ENCODE measurements at places on chromosomes 16 and 17.

DNA sequence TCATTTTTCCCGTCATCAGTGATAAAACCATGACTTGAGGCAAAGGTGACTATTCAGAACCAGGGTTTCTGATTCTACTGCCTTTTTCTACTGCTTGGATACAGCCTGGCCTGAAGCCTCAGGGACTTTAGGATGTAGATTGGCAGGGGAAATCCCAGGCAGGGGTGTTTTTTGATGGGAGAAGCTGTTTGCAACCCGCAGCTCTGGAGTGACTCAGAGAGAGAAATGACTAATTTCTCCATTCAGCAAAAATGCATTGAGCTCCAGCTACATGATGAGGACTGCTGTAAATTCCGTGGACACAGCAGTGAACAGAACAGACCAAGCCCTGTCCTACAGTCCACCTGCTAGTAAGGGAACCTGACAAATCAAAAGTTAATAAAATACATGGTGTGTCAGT lies 560.6 kb downstream of the CDH13 start:
- H3K27ac ChIP-seq = no peak overlapping the region
- no peak overlapping the region for H3K4me3 ChIP-seq
- no peaks in the 10 kb centered on the region for H3K4me1 ChIP-seq
- H3K27me3 ChIP-seq = no peaks in the 10 kb centered on the region

DNA sequence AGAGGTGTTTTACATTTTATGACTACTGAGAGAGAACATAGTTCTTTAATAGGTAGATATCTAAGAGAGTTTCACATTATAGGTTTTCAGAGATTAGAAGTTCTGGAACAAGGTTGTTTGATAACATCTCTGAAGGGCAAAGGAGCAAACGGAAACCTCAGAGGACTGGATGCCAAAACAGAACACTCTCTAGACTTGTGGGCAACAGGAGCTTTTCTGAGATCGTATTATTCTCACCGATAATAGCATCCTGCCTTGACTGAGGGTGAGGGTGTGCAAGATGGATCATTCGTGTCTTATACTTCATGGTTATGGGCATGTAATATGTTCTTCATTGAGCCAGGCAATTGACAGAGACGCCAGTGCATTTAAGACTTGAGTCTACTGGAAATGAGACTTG lies 234.8 kb downstream of the IRX3 start:
- H3K4me3 ChIP-seq = no peak overlapping the region
- H3K4me1 ChIP-seq = no peaks in the 10 kb centered on the region
- no peaks in the 10 kb centered on the region for H3K27me3 ChIP-seq
- DNase-seq = no peak

GRCh38 chr16:71536752-71537499 lies 10.7 kb downstream of the CHST4 start:
- peaks cover 10% of the 10 kb centered on the region for H3K4me1 ChIP-seq
- H3K36me3 ChIP-seq = no peaks in the 10 kb centered on the region
- peaks cover 4% of the 10 kb centered on the region for H3K27me3 ChIP-seq
- no peak overlapping the region for H3K4me3 ChIP-seq

DNA sequence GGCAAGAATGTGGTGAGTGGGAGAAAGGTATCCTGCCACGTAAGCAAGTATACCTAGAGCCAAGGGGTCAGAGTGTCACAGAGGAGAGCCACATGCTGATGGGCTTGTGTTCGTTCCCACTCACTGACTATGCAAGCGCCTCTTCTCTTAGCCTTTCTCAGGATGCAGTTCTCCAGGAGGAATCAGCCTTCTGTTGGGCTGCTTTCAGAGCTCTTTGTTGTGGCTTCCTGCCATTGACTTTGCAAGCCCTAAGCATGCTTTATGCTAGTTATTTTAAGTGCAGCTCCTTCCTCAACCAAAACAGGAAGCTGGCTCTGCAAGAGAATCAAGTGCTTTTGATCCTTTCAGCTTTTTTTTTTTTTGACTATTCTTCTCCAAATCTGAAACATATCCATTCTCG lies 66.6 kb downstream of the SIAH1 start:
- H3K4me3 ChIP-seq = peak overlapping the region; percentile 35
- no peak for DNase-seq
- H3K27me3 ChIP-seq = no peaks in the 10 kb centered on the region
- peaks cover 23% of the 10 kb centered on the region for H3K4me1 ChIP-seq
- peaks cover 41% of the 10 kb centered on the region for H3K36me3 ChIP-seq
- H3K27ac ChIP-seq = no peak overlapping the region

DNA sequence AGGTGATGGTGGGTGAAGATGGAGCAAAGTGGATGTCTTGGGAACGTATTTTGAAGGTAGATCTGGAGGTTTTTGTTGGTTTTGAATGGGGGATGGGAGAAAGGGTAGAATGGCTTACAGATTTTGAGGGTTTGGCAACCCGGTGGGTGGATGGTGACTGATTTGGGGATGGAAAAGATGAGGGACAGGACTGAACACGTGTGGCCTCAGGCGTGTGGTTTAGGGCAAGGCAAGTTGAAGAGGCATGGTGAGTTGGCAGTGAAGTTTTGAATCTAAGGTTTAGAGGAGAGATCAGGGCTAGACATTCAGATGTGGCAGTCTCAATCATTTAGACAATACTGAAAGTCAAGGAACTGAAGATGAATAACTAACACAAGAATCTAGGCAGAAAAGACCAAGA lies 5.0 kb upstream of the DCTPP1 start:
- peaks cover 13% of the 10 kb centered on the region for H3K4me1 ChIP-seq
- H3K36me3 ChIP-seq = no peaks in the 10 kb centered on the region
- no peak overlapping the region for H3K27ac ChIP-seq
- DNase-seq = no peak
- no peak overlapping the region for H3K4me3 ChIP-seq

DNA sequence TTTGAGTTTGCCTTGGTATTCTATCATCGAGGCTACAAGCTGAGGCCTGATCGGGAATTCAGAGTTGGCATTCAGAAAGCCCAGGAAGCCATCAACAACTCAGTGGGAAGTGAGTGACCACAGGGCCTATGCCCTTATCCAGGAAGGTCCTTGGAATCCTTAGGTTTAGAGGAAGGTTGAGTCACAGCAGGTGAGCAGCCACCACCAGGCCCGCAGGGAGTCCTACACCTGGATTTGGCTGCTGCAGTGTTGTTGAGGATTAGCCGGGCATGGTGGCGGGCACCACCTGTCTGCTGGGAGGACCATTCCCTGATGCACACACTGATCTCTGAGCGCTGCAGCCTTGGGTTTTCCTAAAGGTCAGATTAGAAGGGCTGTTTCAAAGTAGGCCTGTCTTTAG lies 5.2 kb downstream of the ODAD4 start:
- no peaks in the 10 kb centered on the region for H3K27me3 ChIP-seq
- peaks cover under 1% of the 10 kb centered on the region for H3K36me3 ChIP-seq
- H3K4me1 ChIP-seq = peaks cover 9% of the 10 kb centered on the region
- no peak overlapping the region for H3K27ac ChIP-seq

- H3K4me1 ChIP-seq = peaks cover 21% of the 10 kb centered on the region
- H3K36me3 ChIP-seq = no peaks in the 10 kb centered on the region
- no peak for DNase-seq
- peaks cover 4% of the 10 kb centered on the region for H3K27me3 ChIP-seq
- no peak overlapping the region for H3K27ac ChIP-seq
- H3K4me3 ChIP-seq = no peak overlapping the region
Measured at GRCh38 chr17:67248291-67248690, 3.3 kb upstream of the HELZ start.

GRCh38 chr17:3558603-3559269 lies 1.1 kb upstream of the TRPV3 start:
- H3K4me3 ChIP-seq = peak overlapping the region; percentile 61
- H3K27ac ChIP-seq = peak overlapping the region; percentile 88
- H3K4me1 ChIP-seq = peaks cover 49% of the 10 kb centered on the region
- peaks cover 6% of the 10 kb centered on the region for H3K27me3 ChIP-seq
- H3K36me3 ChIP-seq = no peaks in the 10 kb centered on the region

DNA sequence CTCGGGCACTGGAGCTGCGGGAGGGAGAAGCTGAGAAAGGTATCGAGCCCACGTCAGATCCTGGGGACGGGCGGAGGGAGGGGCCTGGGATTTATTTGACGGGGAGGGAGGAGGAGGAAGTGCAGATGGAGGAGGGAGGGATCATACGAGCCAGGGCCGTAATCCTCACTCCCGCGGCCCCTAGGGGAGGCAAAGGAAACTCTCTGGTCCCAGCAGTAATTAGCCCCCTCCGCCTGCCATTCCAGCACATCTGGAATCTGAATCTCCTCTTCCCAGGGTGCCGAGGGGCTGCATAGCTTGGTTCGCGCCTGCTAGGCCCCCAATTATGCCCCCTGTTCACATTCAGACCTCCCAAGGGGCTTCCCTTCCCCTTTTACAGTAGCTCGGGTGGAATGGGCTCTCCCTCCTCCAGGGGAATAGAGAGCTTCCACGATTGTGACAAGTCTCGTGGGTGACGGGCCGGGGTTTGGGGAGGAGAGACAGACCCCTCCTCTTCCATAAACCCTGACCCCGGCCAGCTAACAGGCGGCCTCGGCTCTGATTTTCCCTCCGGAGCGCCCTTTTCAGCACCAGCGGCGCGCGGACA lies at the start of gene SEZ6L2:
SEZ6L2 (minus strand) TSS at position 35 of the 586 bp plus-strand sequence. CDS start 531 bp downstream, outside the sequence.
- H3K4me3 ChIP-seq = peak within 1 kb of the TSS; percentile 77
- H3K27me3 ChIP-seq = peaks cover 33% of the 10 kb centered on the region
- H3K27ac ChIP-seq = no peak within 1 kb of the TSS
- DNase-seq = peak; percentile 82
- no peaks in the 10 kb centered on the region for H3K36me3 ChIP-seq

DNA sequence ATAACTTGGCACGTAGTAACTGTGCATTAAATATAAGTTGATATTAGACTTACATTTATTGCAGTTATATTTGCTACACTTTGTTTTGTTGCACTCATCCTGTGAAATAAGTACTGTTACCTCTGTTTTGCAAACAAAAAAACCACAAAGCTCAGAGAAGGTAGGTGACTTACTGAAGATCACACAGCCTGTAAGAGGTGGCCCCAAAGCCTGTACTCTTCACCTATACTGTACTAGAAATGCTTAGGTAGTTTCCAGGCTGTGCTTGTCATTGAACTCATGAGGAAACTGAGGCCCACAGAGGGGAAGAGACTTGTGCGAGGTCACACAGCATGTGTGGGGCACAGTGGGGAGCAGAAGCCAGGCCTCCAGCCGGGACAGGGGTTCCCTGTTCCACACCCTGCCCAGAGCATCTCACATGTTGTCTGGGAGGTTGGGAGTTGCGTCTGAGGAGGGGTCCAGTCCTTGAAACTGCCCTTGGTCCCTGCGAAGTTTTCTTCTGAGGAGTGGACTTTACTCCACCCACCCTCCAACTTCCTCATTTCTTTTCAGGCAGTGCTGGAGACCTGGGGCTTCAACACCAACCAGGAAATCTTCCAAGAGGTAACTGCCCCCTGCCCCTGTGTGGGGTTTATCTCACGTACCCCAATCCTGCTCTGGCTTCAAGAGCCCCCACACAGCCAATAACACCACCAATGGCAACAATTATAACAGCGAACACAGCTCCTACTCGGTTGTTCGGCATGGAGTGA lies 13.0 kb downstream of the CETP start:
- H3K4me1 ChIP-seq = peaks cover 87% of the 10 kb centered on the region
- no peaks in the 10 kb centered on the region for H3K36me3 ChIP-seq

DNA sequence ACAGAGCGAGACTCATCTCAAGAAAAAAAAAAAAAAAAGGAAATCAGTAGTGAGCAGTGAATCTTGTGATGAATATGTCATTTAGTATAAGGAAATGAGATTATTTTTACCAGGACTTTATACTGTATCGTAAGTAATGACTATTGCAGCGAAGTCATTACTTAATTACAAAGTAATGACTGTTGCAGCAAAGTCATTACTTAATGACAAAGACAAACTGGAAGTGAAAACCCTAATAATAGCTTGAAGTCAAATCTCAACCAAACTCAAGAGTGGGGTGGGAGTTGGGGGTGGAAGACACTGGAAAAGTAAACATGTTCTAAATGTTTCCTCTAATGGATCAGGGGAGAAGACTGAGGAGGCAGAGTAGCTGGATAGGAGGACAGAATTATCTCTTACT lies 76.5 kb downstream of the ARHGAP44 start:
- no peaks in the 10 kb centered on the region for H3K36me3 ChIP-seq
- no peak overlapping the region for H3K27ac ChIP-seq
- H3K4me1 ChIP-seq = peaks cover 11% of the 10 kb centered on the region

GRCh38 chr17:16428098-16428882 lies 12.9 kb downstream of the TRPV2 start:
- H3K4me3 ChIP-seq = no peak overlapping the region
- H3K36me3 ChIP-seq = peaks cover 52% of the 10 kb centered on the region
- no peak for DNase-seq
- H3K27me3 ChIP-seq = no peaks in the 10 kb centered on the region
- no peaks in the 10 kb centered on the region for H3K4me1 ChIP-seq
- H3K27ac ChIP-seq = peak overlapping the region; percentile 30

DNA sequence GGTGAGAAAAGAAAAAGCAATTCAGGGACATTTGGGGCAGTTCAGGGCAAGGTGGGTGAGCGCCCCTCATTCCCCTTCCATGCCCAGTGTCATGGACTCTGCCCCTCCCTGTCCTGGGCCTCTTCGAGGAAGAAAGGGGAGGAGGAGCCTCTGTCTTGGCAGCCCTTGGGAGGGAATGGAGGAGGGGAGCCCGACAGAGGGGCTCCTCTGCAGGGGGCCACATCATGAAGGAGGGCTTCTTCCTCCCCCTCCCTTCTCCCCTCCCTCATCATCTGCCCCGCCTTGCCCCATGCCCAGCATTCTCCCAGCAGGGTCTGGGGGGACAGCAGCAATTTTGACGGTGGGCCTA lies 33.2 kb upstream of the TAC4 start:
- no peaks in the 10 kb centered on the region for H3K36me3 ChIP-seq
- H3K4me1 ChIP-seq = peaks cover 6% of the 10 kb centered on the region
- no peak for DNase-seq
- H3K4me3 ChIP-seq = no peak overlapping the region
- H3K27ac ChIP-seq = no peak overlapping the region
- H3K27me3 ChIP-seq = peaks cover 46% of the 10 kb centered on the region

GRCh38 chr17:77728474-77728795 lies 230.1 kb upstream of the TNRC6C start:
- H3K4me1 ChIP-seq = no peaks in the 10 kb centered on the region
- no peak for DNase-seq
- no peak overlapping the region for H3K4me3 ChIP-seq
- peaks cover 27% of the 10 kb centered on the region for H3K27me3 ChIP-seq

DNA sequence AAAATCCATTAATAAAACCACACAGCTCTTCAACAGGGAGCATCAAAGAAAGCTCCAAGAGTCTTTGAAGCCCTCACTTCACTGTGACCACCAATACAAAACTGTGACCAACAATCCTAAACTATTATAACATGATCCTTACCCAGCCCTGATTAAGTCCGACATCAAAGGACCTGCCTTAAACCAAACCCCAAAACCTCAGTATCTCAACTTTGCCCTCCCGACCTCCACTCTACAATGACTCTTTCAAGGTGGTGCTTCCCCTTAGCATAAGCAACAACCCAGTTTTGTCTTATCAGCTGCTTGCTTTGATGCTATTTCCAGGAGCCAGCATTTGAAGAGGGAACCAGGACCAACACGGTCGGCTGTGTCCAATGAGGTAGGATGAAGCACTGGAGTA lies 8.5 kb upstream of the PRSS22 start:
- DNase-seq = no peak
- H3K27me3 ChIP-seq = peaks cover 12% of the 10 kb centered on the region
- H3K4me1 ChIP-seq = peaks cover 7% of the 10 kb centered on the region
- H3K4me3 ChIP-seq = no peak overlapping the region

- peaks cover 26% of the 10 kb centered on the region for H3K4me1 ChIP-seq
- H3K36me3 ChIP-seq = peaks cover under 1% of the 10 kb centered on the region
- peaks cover 20% of the 10 kb centered on the region for H3K27me3 ChIP-seq
- peak overlapping the region; percentile 77 for H3K4me3 ChIP-seq
Measured at GRCh38 chr17:46978489-46979146, 435 bp downstream of the RPRML start.

GRCh38 chr17:27494192-27495091 lies 38.2 kb downstream of the KSR1 start:
- H3K36me3 ChIP-seq = no peaks in the 10 kb centered on the region
- H3K27ac ChIP-seq = no peak overlapping the region
- H3K4me3 ChIP-seq = no peak overlapping the region
- H3K4me1 ChIP-seq = peaks cover 35% of the 10 kb centered on the region
- H3K27me3 ChIP-seq = no peaks in the 10 kb centered on the region
